ENCODE measurements at places on chromosomes 4 and X.

DNA sequence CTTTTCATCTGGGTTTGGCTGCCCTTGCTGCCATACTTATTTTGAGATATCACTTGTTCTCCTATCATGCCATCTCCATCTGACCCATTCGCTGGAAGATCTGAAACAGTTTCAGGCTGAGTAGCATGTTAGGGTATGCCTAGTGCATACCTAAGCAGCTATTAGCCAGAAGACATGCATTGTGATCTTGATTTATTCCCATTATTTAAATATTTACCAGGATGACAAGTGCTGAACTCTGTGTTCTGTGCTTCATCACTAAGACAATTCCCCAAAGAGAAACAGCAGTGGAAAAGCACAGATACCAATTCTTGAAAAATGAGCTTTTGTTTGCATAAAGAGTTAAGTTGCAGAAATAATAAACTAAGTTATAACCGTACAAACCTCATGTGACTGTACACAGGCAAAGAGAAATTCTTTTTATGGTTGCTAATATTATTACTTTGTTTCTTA lies 271.0 kb upstream of the ARSJ start:
- peak; percentile 4 for DNase-seq

DNA sequence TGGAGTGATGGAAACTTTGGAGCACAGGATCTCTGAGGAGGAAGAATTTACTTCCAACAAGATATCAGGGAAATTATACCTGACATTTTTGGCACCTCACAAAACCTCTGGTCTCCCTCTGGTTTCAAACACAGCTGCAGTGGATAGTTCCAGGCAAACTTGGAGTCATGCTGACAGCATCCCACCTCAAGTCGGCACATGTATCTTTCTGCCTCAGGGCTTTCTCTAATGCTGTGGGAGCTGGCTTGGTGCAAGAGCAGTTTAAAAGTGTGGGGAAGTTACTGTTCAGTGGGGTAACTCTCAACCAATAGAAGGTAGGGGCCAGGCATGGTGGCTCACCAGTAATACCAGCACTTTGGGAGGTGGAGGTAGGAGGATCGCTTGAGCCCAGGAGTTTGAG lies 207.1 kb upstream of the NHS start:
- DNase-seq: no peak

DNA sequence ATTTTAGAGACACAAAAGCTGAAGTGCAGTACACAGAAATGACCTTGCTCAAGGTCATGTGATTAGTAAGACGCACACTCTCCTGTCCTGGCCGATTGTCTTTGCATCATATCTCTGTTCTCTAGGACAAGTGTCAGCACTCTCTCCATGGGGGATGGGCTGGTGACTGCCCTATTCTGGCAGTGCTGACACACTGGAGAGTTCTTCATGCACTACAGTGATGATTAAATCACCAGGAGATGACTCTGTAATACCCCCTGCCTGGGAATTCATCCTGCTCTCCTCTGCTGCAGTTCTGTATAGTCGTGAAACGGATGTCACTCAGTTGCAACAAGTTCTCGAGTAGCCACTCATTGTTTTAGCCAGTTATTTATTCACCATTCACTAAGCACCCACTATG lies 5.3 kb upstream of the SHISA3 start:
- no peak for DNase-seq

- no peak for DNase-seq
These were observed 782 bp downstream of the PITX2 start for GRCh38 chr4:110621839-110622751.

- DNase-seq: no peak
These were observed 66.9 kb downstream of the SYNPO2 start for GRCh38 chr4:118955515-118955914.

DNA sequence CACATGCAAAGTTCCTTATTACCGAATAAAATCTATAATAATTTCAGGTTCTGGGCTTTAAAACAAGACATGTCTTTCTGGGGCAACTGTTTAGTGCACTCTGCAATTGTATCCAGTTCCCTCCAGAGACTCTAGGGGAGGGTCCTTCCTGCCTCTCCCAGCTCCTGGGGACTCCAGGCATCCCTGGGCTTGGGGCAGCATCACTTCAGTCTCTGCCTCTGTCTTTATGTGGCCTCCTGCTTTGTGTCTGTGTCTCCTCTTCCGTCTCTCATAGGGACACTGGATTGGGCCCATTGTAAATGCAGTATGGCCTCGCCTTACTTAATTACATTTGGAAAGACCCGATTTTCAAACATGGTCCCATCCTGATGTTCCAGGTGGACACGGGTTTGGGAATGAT lies 10.9 kb upstream of the ASMTL start:
- DNase-seq: no peak

DNA sequence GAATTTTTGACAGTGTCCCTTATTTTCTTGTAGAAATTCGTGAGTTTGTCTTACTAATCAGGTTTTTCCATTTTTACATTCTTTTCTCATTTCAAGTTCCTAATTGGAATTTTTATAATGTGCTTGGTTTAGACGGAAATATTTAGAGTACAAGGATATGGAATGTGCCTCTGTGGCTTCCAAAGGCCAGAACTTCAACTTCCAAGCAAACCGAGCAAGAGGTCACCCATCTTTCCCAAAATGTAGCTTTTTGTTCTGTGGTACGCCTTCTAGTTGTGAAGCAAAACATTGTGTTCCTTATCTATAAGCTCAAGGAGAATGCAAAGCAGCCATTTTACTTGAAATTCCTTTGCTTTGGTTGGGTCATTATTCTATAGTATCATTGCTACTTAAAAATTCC lies 212.8 kb upstream of the PACRGL start:
- DNase-seq: no peak

- DNase-seq: no peak
These were observed 239.8 kb upstream of the IL1RAPL1 start for GRCh38 chrX:28347476-28347875.

GRCh38 chr4:17347445-17347844 lies 164.4 kb downstream of the QDPR start:
- DNase-seq: peak; percentile 47

DNA sequence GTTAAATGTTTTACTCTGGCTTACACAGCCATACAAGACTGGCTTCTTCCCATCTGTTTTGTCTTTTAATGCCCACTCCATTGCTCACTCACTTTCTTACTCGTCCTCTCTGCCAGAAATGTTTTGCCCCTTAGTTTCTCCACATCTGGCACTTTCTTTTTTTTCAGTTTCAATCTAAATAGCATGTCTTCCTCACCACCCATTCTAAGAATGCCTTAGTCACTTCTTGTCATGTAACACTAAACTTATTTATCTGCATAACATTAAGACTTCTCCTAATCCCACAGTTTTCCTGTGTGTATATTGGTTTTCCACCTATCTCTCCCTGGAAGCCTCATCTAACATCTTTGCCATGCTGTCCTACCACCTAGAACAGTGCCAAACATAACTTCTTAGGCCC lies 119.3 kb downstream of the ADAMTS3 start:
- no peak for DNase-seq

DNA sequence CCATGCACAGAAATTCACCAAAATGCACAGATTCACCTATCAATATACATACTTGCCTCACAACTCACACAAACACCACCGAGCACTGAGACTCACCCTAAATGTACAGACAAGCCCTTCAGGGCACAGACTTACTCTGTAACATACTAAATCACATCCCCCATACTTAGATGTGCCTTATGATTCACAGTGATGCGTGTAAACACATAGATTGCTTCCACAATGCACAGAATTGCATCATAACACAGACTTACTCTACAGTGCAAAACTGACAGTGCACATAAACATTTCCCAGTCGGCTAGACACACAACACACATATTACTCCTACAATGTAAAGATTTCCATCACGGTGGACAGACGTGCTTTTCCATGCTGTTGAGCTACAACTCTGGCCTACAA lies 6.2 kb downstream of the LINC00632 start:
- DNase-seq: no peak

GRCh38 chrX:46327566-46328115 lies 217.6 kb downstream of the ZNF674 start:
- DNase-seq: peak; percentile 1

DNA sequence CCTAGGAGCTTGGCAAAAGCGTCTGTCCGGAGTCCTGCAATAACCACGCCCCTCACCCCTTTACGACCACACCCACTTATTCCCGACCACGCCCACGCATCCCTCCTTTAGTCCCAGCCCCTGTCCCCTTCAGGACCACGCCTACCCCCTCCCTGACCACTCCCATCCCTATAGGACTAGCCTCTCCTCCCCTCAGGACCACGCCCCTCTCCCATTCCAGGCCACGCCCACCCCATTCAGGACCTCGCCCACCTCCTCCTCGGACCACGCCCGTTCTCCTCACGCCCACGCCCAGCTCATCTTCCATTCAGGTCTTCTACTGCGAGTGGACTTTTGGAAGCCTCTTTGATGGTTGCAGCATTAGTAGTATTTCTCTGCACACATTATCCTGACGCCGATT lies 131.2 kb upstream of the STX18 start:
- DNase-seq: no peak

GRCh38 chrX:116490104-116490503 lies 27.3 kb upstream of the CT83 start:
- no peak for DNase-seq

GRCh38 chrX:78123190-78123589 lies 16.3 kb downstream of the TAF9B start:
- DNase-seq: no peak

DNA sequence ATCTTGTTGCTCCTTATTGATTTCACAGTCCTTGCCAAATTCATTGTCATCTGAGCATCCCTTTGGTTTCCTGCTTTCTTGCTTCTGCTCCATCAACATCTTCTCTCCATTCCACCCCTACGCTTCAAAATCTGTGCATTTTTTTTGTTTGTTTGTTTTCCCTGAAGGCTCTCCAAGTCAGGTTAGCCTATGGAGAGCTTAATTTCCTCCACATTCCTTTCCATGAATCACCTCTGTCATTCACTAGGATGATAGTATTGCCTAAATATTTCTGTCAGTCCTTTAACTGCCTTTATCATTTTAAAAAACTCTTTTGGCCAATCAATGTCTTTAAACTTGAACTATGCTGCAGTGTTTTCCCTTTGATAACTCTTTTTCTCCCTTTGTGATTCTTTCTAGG lies 67.7 kb downstream of the PPARGC1A start:
- no peak for DNase-seq

DNA sequence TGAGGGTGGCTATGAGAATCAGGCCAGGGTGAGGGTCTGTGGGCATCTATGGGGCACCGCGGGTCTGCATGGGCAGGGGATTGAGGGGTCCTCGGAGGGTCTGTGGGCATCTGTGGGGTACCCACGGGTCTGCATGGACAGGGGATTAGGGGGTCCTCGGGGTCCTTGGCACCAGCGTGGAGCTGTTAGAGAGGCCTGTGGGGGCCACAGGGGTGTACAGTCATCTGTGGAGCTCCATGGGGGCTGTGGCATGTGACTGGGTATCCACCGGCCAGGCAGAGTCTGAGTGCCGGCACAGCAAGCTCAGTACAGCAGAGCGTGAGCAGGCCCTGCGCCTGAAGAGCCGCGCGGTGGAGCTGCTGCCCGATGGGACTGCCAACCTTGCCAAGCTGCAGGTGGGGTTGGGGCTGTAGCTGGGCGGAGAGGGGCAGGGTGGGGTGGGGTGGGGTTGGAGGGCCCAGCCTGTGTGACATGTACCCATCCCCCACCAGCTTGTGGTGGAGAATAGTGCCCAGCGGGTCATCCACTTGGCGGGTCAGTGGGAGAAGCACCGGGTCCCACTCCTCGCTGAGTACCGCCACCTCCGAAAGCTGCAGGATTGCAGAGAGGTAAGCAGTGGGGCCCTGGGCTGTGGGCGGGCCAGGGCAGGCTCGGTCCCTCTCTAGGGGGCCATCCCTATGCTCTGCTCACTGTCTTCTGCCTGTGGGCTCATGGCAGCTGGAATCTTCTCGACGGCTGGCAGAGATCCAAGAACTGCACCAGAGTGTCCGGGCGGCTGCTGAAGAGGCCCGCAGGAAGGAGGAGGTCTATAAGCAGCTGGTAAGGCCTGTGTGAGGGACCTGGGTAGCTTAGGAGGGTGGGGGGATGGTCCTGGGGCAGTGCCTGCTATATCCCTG lies 12.9 kb downstream of the CCDC22 start:
- DNase-seq: no peak
